ENCODE measurements at places on chromosomes 5 and 9.

DNA sequence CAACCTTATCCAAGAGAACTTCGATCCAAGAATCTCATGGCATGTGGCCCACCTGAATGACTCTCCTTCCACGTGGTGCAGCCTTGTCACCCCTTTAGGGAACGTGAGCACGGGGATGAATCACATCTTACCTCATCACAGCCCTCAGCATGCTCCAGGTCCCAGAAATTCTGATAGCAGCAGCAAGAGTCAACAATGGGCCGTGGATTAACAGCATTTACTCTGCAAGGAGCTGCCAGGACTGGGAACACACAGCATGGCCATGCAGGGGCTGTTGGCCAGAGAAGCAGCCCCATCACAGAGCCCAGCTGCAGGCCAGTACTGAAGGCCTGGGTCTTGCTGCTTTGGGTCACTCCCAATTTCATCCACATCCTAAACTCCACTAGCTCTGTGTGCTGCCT is 150.4 kb downstream of the C5orf15 start:
- no peak for DNase-seq

DNA sequence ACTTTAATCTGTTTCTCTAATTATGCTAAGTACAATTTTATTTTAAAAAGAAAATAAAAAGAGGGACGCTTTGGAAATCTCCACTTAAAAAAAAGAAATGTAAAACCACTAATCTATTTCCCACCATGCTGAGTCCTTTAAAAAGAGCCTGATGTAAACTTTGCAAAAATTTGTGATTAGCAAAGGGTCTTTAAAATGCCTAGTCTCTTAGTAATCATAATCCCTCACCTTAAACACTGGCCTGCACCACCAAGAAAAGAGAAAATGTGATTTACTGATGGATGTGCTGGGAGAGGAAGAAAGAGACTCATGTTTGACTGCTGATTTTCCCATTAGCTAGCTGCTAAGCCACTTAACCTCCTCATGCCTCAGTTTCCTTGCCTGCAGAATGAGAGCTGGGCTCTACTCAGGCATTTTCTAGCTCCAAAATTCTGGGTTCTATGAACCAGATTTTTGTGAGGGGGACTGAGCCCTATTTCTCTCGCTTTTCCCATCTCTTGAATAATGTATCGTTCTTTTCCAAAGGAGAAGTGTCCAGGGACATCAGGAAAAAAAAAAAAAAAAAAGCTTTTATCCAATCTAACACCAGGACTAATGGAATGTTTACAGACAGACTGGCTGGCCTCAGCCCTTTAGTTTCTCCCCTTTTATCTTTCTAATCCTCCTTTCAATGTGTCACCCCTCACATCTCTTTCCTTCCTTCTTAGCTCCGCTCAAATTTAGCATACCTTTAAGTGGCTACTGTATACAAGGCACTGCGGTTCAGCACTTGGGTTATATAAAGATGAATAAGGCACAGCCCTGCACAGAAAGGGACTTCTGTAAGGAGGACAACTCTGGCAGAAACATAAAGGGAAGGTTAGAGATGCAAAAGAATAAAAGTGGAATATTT is 312.4 kb downstream of the ARL15 start:
- no peak for DNase-seq

- DNase-seq: no peak
Measured at GRCh38 chr9:15047028-15047551, 136.9 kb upstream of the FREM1 start.

GRCh38 chr5:165836046-165836445 is 2330.6 kb downstream of the MAT2B start:
- DNase-seq: no peak

- no peak for DNase-seq
Measured at GRCh38 chr5:135494196-135494595, 41.6 kb downstream of the NEUROG1 start.

- no peak for DNase-seq
Measured at GRCh38 chr5:88824141-88824540, 58.8 kb downstream of the MEF2C start.

- DNase-seq: no peak
Measured at GRCh38 chr9:77435277-77435676, 212.8 kb downstream of the GNA14 start.

- DNase-seq: no peak
Measured at GRCh38 chr5:75037106-75037505, 15.3 kb downstream of the GCNT4 start.

GRCh38 chr5:93800988-93801811 is 59.8 kb upstream of the POU5F2 start:
- DNase-seq: no peak

GRCh38 chr9:36461323-36461722 is 61.3 kb upstream of the RNF38 start:
- DNase-seq: no peak

- no peak for DNase-seq
Measured at GRCh38 chr5:130043834-130044233, 139.6 kb downstream of the CHSY3 start.

- no peak for DNase-seq
Measured at GRCh38 chr5:56410696-56411095, 177.6 kb upstream of the ANKRD55 start.

- no peak for DNase-seq
Measured at GRCh38 chr9:89218040-89218928, 39.7 kb upstream of the SHC3 start.

- DNase-seq: no peak
Measured at GRCh38 chr5:23405316-23406068, 101.9 kb upstream of the PRDM9 start.

- no peak for DNase-seq
Measured at GRCh38 chr9:109313351-109313750, 7.5 kb downstream of the EPB41L4B start.

GRCh38 chr9:2159521-2160454 is 144.6 kb downstream of the SMARCA2 start:
- no peak for DNase-seq

- no peak for DNase-seq
Measured at GRCh38 chr5:178113841-178114324, 551 bp downstream of the N4BP3 start.

- no peak for DNase-seq
Measured at GRCh38 chr9:133584167-133584558, 25.0 kb downstream of the FAM163B start.

GRCh38 chr9:114850871-114851270 is 45.0 kb upstream of the TNFSF15 start:
- DNase-seq: no peak

- DNase-seq: no peak
Measured at GRCh38 chr9:4832786-4833579, 40.2 kb downstream of the RCL1 start.

DNA sequence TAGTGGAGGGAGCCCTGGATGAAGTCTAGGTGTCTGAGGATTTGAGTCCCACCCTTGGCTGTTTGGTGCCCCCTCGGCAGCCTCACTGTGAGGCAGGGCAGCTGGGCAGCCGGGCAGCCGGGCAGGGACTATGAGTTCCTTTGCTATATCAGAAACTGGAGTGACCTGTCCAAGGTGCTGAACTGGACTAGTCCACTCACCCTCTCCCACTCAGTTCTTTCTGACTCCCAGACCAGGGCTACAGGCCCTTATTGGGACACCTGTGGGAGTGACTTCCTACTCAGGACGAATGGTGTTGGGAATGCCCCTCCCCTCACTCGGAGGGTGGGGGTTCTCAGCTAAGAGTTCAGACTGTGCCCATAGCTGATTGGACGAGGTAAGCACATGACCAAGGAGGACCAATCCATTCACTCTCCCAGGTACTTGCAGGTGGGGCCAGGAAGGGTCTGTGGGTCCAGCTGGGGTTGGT is 34.1 kb upstream of the RAPGEF1 start:
- DNase-seq: no peak

DNA sequence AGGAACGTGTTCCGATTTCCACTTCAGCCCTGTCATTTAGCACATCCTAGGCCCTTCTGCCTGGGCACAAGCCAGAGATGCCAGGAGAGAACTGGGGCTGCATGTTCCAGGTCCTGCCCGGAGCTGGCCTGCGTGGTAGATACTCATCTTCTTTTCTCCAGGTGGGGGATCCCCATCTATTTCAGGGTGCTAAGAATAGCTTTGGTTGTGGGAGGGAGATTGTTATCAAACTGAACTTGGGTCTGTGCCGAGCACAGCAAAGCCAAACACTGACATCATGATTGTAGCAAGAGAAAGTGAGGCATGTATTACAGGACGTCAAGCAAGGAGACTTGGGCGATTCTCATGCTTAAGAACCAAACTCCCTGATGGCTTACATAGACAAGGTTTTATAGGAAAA is 18.2 kb downstream of the C9orf153 start:
- DNase-seq: no peak

DNA sequence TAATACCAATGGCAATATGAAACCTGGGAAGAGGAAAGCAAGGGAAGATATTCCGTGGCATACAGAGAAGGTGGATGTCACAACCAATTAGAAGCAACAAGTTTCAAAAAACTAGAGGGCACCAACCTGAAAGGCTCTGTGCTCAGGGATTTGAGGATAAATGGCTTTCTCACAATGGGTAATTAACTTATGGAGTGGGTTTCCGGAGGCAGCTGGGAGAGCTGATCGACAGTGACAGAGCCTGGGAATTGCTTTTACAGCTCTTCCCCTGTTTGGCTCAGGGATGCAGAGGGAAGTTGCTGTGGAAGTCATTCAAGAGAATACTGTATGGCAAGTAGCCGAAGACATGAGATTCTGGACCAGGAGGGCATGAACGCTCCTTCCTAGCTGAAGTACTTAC is 237.0 kb downstream of the KIF4B start:
- DNase-seq: no peak

GRCh38 chr5:145510324-145510723 is 324.8 kb downstream of the PRELID2 start:
- DNase-seq: no peak

- DNase-seq: no peak
Measured at GRCh38 chr5:122155546-122155945, 26.2 kb downstream of the ZNF474 start.

DNA sequence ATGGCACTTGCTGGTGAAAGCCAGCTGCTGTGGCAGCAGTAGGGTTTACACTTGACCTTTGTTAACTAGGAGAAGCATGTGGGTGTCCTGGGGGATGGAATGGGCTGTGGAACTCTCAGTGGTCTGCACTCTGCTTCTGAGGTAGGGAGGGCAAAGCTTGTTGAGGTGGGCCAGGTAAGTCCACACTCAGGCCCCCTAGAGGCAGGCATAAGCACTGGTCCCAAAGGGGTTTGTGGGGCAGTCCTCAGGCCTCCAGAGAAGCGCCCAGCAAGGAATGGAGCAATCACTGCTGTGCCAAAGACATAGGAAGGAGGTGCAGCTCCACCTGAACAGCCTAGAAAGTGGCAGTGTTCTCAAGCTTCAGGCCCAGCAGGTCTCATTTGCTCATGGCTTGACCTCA is 34.7 kb downstream of the INSL4 start:
- DNase-seq: no peak

DNA sequence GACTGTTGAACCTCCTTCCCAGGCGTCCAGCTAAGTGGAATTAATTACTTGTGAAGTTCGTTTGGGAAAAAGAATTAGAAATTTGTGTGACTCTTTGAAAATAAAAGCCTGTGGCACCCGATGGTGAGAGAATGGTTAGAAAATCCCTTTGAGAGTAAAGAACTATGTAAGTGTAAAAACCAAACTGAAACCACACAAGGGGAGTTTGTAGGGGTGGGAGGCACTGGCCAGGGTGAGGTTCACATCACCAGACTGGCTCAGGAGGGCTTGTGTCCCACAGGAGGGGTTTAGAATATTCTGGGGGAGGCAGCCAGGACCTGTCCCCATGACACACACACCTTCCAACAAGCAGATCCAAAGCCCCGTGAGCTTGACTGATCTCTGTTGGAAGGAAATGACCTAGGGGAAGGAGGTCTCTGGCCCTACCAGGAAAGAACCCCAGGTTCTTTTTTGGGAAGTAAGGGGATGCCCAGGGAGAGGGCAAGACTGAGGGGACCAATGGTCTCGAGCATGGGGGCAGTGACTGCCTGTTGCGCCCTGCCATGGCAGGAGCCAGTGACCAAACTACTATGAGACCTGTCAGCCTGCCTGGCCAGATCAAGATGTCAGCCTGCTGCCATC is 4.3 kb downstream of the SPATA24 start:
- no peak for DNase-seq

GRCh38 chr5:1936901-1937300 is 54.2 kb upstream of the IRX4 start:
- DNase-seq: no peak

DNA sequence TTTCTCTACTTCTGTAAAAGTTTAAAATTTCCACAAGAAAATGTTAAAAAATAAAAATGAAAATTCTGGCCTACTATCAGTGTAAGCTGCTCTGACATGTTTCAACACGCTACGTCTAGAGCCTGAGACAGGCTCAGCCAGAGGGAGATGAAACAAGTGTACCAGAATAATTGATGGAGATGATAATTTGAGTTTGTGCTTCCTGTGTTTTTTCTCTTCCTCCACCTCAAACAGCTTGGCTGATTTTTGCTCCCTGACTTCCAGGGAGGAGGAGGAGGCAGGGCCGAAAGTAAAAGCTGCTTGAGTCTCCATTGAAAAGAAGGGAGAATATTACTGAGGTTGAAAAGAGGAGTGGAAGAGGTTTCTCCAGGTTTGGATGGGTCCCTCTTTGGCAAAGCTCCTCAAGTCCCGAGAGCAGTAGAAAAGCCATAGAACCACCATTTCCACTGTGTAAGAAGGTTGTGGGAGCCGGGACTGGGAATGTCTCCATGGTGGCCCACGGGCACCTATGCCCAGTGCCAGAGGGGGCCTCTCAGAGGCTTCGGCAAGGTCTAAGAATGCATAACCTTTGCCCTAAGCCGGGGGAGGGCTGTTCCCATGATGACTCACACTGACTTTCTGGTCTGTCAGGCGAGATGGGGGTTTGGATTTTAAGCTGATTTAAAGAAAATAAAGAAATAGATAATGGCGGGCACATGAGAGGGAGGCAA is 95.1 kb downstream of the HRH2 start:
- no peak for DNase-seq

DNA sequence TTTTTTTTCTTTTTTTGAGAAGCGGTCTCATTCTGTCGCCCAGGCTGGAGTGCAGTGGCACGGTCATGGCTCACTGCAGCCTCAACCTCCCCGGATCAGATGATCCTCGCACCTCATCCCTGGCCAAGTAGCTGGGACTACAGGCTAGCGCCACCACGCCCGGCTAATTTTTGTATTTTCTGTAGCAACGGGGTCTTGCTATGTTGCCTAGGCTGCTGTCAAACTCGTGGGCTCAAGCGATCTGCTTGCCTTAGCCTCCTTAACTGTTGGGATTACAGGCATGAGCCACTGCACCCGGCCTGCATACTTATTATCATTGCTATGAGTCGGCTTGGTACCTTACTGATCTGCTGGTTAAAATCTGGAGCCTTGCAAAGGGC is 790 bp upstream of the IARS1 start:
- DNase-seq: no peak

DNA sequence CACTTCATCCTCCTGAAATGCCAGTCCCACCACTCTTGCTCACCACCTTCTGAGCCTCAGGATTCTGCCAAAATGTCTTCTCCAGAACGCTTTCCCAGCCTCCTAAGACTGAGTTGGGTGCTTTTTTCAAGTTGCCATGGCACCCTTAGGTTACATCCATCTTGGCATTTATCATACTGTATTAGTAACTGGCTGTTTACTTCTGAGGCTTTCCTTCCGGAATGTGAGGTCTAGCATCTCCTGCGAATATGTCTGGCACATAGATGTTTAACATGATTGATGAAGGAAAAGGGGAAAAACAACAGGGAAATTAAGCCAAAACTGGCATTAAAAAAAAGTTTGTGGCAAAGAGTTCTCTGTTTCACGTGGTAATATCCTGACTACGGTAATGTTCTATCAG is 24.9 kb downstream of the RNF130 start:
- DNase-seq: no peak
